ENCODE measurements at places on chromosomes 11 and 22. TPM values are rescaled to one million over a fixed set of nuclear protein-coding genes. Genes with fewer than 3 reads are reported as not detected.
A peak's percentile ranks its signal among the peaks of the same experiment; 100 is the strongest.

GRCh38 chr11:30478923-30479322 lies 107.2 kb downstream of the MPPED2 start:
- peaks cover 25% of the 10 kb centered on the region for H3K4me1 ChIP-seq
- DNase-seq = no peak
- H3K36me3 ChIP-seq = no peaks in the 10 kb centered on the region
- H3K27ac ChIP-seq = no peak overlapping the region
- no peaks in the 10 kb centered on the region for H3K27me3 ChIP-seq

GRCh38 chr22:32378707-32379272 lies 21.1 kb downstream of the RFPL3 start:
- no peaks in the 10 kb centered on the region for H3K27me3 ChIP-seq
- H3K4me3 ChIP-seq = no peak overlapping the region
- H3K4me1 ChIP-seq = no peaks in the 10 kb centered on the region
- peak; percentile 26 for DNase-seq

- no peak for DNase-seq
- peaks cover 3% of the 10 kb centered on the region for H3K27me3 ChIP-seq
- no peaks in the 10 kb centered on the region for H3K36me3 ChIP-seq
- H3K4me3 ChIP-seq = no peak overlapping the region
- H3K27ac ChIP-seq = no peak overlapping the region
- H3K4me1 ChIP-seq = peaks cover 3% of the 10 kb centered on the region
Observed at GRCh38 chr11:18264035-18264434, 2.0 kb upstream of the SAA1 start.

The CASP1 gene
- total RNA-seq = not detected

GRCh38 chr11:85665733-85666132 lies 804 bp upstream of the CREBZF start:
- no peak for DNase-seq
- peaks cover 24% of the 10 kb centered on the region for H3K4me1 ChIP-seq
- no peaks in the 10 kb centered on the region for H3K27me3 ChIP-seq
- peak overlapping the region; percentile 100 for H3K4me3 ChIP-seq
- H3K36me3 ChIP-seq = peaks cover 10% of the 10 kb centered on the region
- H3K27ac ChIP-seq = peak overlapping the region; percentile 98

DNA sequence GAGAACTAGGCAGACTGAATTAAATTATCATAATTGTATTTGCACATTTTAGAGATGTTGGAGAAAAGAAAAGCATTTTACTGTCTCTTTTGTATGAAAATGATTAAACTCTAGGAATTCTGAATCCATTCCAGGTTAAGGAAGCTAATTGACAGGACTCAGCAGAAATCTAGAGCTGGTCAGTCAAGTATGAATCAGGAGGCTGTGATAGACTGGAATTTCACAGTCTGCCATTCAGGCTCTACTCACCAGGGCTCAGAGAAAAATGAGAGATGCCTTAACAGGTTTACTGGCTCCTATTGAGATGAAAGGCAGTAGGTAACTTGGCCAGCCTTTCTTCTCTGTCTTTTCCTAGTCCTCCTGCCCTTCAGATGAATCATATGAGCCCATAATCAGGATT lies 693.9 kb upstream of the CHORDC1 start:
- H3K27ac ChIP-seq = no peak overlapping the region
- DNase-seq = no peak
- no peak overlapping the region for H3K4me3 ChIP-seq
- H3K36me3 ChIP-seq = no peaks in the 10 kb centered on the region
- no peaks in the 10 kb centered on the region for H3K27me3 ChIP-seq
- H3K4me1 ChIP-seq = no peaks in the 10 kb centered on the region

GRCh38 chr22:49861642-49862495 lies 8.2 kb downstream of the ZBED4 start:
- no peaks in the 10 kb centered on the region for H3K27me3 ChIP-seq
- peaks cover 10% of the 10 kb centered on the region for H3K4me1 ChIP-seq
- DNase-seq = no peak
- H3K36me3 ChIP-seq = peaks cover 26% of the 10 kb centered on the region

The ACRV1 gene
- total RNA-seq = 0.55 TPM

DNA sequence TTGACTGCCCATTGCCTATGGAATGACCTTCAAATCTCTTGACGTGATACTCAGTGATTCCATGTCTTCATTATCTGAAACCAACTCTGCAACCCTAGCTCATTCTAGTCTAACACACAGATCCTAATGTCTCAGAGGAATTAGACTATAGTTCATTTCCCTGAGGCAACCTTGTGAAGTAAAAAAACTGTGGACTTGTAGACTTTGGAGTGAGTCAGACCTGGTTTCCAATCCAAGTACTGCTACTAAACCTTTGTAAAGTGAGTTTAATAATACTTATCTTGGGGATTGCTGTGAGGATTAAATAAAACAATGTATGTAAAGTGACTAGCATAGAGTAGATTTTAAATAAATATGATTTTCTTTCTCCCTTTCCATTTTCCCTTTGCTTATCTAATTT lies 226.1 kb downstream of the BLID start:
- peaks cover 12% of the 10 kb centered on the region for H3K4me1 ChIP-seq
- no peaks in the 10 kb centered on the region for H3K36me3 ChIP-seq
- no peak for DNase-seq
- no peak overlapping the region for H3K27ac ChIP-seq

DNA sequence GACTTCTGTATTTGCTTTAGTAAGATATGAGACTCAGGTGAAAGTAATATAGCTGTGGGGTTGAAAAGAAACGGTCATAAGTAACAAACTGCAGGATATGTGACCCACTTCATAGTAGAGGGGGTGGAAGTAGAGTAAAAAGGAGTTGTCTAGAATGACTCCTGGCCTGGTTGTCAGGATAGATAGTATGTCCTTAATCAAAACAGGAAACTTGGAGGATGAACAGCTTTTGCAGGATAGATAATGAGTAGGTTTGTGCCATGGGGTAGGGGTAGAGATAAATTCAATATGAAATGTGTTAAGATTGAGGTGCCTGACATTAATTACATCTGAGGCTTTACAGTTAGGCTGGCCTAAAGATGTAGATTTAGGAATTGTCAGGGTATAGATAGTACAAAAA lies 47.0 kb upstream of the B3GNT6 start:
- H3K27ac ChIP-seq = no peak overlapping the region
- no peaks in the 10 kb centered on the region for H3K27me3 ChIP-seq
- peaks cover 5% of the 10 kb centered on the region for H3K4me1 ChIP-seq
- H3K4me3 ChIP-seq = no peak overlapping the region

DNA sequence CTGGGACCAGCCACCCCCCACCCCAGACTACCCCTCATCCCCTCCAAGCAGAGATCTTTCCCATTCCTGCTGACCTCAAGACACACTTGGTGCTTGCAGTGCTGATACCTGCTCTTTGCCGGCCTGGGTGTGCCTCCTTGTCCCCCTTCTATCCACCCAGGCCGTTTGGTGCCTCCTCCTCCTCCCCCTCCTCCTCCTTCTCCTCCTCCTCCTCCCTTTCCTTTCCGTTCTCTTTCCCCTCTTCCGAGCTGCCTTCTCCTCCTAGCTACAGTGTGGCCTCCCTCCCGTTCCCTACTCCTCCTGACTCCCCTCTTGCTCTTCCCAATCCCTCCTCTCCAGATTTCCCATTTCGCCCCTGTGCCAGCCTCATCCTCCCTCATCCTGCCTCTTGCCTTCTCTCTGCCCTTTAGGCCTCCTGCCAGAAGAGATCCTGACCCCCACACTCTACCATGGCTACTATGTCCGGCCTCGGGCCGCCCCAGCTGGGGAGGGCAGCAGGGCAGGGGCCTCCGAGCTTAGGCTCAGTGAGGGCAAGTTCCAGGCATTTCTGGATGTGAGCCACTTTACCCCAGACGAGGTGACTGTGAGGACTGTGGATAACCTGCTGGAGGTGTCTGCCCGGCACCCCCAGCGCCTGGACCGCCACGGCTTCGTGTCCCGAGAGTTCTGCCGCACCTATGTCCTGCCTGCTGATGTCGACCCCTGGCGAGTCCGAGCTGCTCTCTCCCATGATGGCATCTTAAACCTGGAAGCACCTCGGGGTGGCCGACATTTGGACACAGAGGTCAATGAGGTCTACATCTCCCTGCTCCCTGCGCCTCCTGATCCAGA lies 712 bp downstream of the HSPB2 start:
- H3K36me3 ChIP-seq = no peaks in the 10 kb centered on the region
- peaks cover 29% of the 10 kb centered on the region for H3K4me1 ChIP-seq
- peaks cover 5% of the 10 kb centered on the region for H3K27me3 ChIP-seq
- H3K27ac ChIP-seq = no peak overlapping the region
- no peak overlapping the region for H3K4me3 ChIP-seq
- DNase-seq = no peak

DNA sequence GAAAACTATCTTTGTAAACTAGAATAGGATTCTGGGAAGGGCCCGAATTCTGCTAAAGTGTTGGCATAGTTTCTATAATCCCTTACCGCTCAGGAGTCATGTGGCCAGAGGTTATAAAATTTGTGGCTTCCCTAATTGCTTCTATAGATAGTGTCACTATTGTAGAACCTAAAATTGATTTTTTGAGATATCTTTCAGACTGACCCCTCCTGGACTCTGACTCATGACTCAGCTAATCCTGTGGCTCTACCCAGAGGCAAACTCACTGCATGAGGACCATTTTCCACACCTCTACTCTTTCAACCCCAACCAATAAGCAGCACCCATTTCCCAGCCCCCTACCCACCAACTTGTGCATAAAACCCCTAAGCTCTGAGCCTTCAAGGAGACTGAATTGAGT lies 61.8 kb upstream of the PRSS23 start:
- DNase-seq = no peak
- H3K27ac ChIP-seq = peak overlapping the region; percentile 47
- no peak overlapping the region for H3K4me3 ChIP-seq
- H3K4me1 ChIP-seq = peaks cover 10% of the 10 kb centered on the region
- peaks cover 4% of the 10 kb centered on the region for H3K27me3 ChIP-seq

DNA sequence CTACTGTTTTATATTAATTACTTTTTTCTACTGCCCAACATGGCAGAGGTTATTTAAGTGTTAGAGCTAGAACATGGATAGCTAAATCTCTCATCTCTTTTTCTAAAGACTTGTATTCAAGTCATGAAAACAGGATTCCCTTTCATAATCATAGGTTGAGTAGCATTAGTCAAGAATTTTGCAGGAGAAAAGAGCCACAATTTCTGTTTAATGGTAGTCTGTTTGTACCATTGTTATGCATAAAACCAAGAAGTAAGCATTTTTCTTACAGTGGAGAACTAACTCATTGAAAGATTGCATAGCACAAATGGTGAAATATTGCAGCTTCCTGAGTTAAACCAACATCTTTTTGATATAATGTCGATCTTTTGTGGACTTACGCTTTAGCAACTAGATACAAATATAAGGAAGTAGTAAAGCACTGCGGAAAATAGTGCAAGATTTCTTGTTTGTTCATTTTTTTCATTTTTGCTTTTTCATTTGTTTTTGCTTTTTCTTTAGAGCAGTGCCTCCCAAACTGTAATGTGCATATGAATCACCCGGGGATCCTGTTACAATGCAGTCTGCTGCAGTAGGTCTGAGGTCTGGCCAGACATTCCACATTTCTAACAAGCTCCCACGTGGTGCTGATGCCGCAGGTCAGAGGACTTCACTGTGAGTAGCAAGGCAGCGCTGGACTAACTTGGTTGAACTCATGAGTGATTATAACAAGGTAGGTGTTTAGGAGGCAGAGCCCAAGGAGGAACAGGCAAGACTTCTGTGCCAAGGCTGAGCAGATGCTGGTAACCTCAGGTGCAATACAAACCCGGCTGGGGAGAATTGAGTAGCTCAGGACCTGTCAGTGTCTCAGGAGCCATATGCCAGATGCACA lies 4.6 kb downstream of the ETS1 start:
- peaks cover 86% of the 10 kb centered on the region for H3K27me3 ChIP-seq
- no peak for DNase-seq
- H3K36me3 ChIP-seq = no peaks in the 10 kb centered on the region
- no peak overlapping the region for H3K27ac ChIP-seq

DNA sequence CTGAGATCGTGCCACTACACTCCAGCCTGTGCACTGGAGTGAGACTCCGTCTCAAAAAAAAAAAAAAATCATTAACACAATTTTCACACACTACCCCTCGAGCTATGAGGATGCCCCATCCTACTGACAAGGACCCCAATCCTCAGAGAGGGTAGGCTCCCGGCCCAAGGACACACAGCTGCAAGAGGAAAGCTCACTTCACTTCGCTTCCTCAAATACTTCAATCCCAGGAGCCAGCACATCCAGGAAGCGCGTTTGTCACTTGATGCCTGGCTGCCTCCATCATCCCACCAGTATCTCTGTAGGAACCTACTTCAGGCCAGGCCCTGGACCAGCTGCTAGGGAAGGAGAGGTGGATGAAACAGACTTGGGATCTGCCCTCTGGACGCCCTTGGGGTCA lies 144.0 kb downstream of the CRYBB2 start:
- no peak for DNase-seq
- H3K4me1 ChIP-seq = peaks cover 7% of the 10 kb centered on the region
- H3K4me3 ChIP-seq = no peak overlapping the region

The RAB38 gene
- 15.6 TPM for total RNA-seq

GRCh38 chr22:24474649-24475255 lies 20.4 kb upstream of the UPB1 start:
- no peak overlapping the region for H3K4me3 ChIP-seq
- no peaks in the 10 kb centered on the region for H3K4me1 ChIP-seq
- peaks cover 7% of the 10 kb centered on the region for H3K27me3 ChIP-seq

- peak within 1 kb of the TSS; percentile 67 for H3K4me3 ChIP-seq
- peaks cover 2% of the 10 kb centered on the region for H3K4me1 ChIP-seq
- H3K36me3 ChIP-seq = no peaks in the 10 kb centered on the region
Observed at GRCh38 chr11:2444821-2445745, at the start of gene KCNQ1. KCNQ1 (plus strand) TSS chr11:2445008; CDS start chr11:2445099, 91 bp downstream.

The BRSK2 gene
- total RNA-seq = 53.2 TPM

DNA sequence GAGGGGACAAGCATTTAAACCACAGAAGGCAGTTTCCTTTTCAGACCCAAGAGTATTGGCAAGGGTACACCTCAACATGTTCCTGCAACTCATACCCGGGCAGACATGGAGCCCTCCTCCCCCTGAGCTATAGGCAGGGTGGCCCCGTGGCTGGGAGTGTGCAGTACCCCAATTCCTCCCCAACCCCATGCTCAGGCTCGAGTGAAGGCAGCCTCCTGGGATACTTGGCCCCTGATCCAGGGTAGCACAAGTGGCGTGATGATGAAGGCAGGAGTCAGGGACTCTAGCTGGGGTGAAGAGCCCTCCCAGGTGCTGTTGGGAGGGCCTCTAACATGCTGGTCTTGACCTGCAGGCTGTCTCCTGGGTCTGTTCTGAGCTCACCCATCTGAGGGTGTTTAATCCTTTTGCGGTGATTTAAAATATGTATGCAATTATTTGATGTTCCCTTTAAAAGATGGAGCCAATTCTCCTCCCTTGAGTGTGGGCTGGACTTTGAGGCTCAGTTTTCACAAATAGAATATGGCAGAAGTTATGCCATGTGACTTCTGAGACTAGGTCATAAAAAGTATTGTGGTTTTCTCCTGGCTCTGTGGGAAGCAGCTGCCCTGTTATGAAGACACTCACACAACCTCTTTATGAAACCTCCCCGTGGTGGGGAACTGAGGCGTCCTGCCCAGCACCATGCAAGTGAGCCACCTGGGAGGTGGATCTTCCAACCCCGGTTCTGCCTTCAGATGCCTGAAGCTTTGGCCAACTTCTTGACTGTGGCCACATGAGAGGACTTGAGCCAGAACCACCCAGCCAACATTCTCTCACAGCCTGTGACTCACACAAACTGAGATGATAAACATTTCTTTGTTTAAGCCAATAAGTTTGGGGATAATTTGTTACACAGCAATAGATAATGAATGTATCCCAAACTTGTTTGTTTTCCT lies 54.7 kb upstream of the NECTIN1 start:
- no peaks in the 10 kb centered on the region for H3K36me3 ChIP-seq
- H3K27me3 ChIP-seq = peaks cover 15% of the 10 kb centered on the region
- H3K27ac ChIP-seq = no peak overlapping the region
- no peak for DNase-seq

The JHY gene
- 3.5 TPM for total RNA-seq

The CAVIN3 gene
- 7.1 TPM for total RNA-seq
